ENCODE measurements at places on chromosomes 11 and 22.

DNA sequence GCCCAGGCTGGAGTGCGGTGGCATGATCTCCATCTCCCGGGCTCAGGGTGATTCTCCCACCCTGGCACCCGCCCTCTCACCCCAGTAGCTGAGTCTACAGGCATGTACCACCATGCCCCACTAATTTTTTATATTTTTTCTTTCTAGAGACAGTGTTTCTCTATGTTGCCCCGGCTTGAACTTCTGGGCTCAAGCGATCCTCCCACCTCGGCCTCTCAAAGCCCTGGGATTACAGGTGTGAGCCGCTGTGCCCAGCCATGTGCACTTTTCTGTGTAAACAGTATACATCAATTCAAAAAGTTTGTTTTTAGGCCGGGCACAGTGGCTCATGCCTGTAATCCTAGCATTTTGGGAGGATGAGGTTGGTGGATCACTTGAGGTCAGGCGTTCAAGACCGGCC, 14.7 kb downstream of the GRIK4 start:
- DNase-seq: no peak

GRCh38 chr11:62880803-62881578, at the start of gene SLC3A2:
Gene SLC3A2, plus strand, starts transcription at chr11:62880896. Its CDS starts 128 bp downstream, at chr11:62881024.
- DNase-seq: peak; percentile 87

GRCh38 chr22:25091458-25091857, 108.2 kb upstream of the CRYBB3 start:
- no peak for DNase-seq

DNA sequence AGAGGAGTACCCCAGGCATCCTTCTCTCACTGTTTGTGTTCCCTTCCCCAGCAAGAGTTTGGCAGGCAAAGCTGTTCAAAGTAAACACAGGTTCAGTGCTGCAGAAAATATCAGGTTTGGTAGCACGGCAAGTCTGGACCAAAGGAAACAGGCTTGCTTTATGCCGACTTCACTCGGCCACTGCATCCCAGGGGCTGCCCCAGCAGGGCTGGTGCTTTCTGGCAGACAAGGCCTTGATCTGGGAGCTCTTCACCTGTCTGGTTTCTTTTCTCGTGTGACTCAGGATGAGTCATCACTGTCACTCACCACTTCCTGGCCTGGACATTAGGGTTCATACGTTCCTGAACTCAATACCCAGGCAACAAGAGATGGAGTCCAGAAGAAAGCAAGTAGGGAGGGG, 52.6 kb upstream of the NAV2 start:
- DNase-seq: peak; percentile 71

- DNase-seq: no peak
Measured at GRCh38 chr22:20979940-20980453, 2.1 kb upstream of the LZTR1 start.

Measured in GM20000 (cell line).